ENCODE measurements at places on chromosomes 1 and 21.

DNA sequence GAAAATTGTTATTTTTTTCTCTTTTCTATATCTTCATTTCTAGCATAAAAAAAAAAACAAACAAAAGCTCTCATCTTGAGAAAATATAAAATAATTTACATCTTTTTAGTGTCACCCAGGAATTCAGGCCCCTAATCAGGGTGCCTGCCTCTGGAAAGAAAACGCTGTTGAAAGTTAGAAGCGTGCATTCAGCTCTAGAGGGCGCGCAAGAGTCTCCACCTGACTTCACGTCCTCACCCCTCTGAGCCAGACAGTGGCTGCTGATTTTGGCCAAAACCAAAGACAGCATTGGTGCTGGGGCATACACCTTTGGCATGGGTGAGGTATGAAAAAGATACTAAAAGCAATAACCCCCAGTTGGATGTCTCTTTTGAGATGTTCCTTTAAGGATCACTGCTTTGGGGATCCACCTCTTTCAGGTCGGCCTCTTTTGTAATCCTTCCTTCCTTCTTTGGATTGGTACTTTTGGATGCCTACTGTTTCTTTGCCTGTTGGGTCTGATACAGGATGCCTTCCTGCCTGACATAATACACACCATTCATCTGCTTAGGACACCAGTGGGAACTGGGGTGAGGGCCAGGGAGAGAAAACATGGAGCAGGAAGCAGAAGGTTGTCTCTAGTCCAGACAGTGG, 77.6 kb upstream of the CHRM3 start:
- peak; percentile 23 for DNase-seq

DNA sequence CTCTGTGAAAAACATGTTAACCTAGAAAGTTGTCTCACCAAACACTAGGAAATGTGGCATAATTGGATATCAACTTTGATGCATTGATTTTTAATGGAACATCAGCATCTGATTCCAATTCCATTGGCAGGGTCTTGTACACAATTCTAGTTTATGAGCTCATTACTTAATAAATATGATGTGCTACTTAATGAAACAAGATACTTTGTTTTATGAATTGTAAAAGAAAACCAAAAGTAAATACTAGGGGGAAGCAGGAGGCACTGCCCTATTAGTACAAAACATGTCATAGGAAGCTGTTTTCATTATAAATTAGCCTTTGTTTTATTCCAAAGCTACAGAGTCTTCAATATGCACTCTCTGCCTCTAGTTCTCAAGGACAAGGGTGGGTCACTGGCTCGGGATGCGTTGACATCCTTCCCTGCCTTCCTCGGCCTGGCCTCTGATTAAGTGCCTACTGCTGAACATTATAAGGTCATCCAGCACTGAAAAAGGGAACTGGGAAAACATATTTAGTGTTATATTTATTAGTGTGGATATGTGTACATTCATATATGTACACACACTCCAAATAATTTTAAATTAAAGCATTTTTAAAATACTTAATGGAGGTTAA, 185.2 kb downstream of the USH2A start:
- DNase-seq: no peak

GRCh38 chr1:2428490-2428889, 16.1 kb upstream of the PEX10 start:
- DNase-seq: no peak

GRCh38 chr1:201632364-201632952, 93.5 kb downstream of the NAV1 start:
- no peak for DNase-seq

- no peak for DNase-seq
Measured at GRCh38 chr1:212467843-212468482, 35.2 kb downstream of the NENF start.

GRCh38 chr1:204945565-204945977, 74.9 kb downstream of the NFASC start:
- DNase-seq: no peak

GRCh38 chr1:151502859-151503780, 8.1 kb upstream of the CGN start:
- no peak for DNase-seq

DNA sequence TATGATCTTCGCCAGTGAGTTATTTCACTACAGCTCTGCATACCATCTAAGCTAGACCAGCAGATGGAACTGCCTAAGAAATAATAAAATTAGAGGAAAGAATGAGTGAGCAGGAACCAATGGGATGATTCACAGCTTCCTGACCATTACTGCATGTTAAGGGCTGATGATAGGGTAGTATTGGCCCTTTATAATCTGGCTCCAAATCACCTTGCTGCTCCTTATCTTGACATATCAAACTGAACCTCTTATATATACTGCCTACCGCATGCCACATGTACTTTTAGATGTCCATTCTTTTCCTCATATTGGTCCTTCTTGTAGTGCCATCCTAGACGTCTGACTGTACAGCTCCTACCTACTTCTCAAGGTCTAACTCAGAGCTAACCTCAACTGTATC, 524.4 kb downstream of the DPYD start:
- no peak for DNase-seq

- DNase-seq: no peak
Measured at GRCh38 chr1:84871181-84871580, 21.8 kb downstream of the LPAR3 start.

- no peak for DNase-seq
Measured at GRCh38 chr1:211684791-211685190, 9.4 kb upstream of the NEK2 start.

Data from large intestine (tissue), 12 donors.